ENCODE measurements at places on chromosomes 4 and X.

DNA sequence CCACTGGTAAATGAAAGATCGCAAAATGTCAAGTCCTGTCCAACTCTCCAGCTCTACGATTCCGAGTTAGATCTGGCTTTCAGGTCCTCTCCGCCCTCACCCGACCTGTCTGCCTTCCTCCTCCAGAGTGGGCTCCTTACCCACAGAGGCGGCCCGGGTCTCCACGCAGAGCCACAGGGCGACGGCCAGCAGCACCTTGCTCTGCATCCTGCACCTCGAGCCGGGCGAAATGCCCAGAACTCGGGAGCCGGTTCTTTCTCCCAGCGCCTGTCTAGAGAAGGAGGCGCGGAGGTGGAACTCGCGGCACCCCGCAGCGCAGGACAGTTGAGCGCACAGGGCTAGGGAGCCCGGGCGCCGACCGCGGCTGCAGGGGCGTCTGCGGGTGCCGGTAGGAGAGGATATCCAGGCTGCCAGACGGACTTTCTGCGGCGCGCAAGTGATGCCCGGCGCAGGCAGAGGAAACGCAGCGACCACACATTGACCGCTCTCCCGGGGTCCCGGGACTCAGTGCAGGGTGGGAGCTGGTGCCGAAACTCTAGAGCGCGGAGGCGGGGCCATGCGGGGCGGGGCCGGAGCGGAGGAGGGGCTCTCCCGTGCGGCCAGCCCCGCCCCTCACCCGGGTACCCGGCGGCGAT lies at the start of gene KDR:
TSS of gene KDR (minus strand) at position 509 of the 635 bp plus-strand sequence. CDS start at position 207, 302 bp downstream.
- DNase-seq, result no peak

DNA sequence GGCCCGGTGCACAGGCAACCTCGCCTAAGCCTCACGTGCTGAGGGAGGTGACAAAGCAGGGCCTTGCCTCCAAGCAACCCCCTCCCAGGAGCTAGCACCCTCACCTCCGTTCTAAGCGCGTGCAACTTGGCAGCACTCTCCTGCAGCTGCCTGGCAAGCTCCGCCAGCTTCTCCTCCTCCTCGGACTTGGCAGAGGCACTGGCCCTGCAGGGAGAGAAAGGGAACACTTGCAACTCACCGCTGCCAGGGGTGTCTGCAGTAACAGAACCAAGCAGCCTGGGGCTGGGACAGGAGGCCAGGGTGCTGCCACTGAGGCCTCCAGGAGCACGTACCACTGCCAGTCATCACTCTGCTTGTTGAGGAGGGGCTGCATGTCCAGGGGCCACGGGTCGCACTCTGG lies 10.3 kb upstream of the TREX2 start:
- DNase-seq, result no peak

DNA sequence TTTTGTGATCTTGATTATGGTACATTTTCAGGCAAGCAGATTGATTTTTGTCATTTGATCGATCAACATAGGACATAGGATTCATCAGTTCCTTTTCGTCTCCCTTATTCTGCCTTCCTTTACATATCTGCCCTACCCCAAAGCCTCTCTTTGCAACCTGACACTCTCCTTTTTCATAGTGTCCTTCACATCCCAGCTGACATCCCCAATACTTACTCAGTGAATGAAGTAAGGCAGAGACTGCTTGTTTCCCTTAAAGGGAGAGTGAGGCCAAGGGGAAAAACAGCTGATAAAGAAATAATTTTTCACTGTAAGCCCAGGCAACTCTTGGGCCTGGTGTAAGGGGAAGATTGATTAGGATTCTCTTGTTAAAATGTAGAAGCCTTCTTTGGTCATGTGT lies 69.8 kb downstream of the GBA3 start:
- no peak for DNase-seq

GRCh38 chr4:93617606-93618005 lies 210.9 kb upstream of the ATOH1 start:
- no peak for DNase-seq

DNA sequence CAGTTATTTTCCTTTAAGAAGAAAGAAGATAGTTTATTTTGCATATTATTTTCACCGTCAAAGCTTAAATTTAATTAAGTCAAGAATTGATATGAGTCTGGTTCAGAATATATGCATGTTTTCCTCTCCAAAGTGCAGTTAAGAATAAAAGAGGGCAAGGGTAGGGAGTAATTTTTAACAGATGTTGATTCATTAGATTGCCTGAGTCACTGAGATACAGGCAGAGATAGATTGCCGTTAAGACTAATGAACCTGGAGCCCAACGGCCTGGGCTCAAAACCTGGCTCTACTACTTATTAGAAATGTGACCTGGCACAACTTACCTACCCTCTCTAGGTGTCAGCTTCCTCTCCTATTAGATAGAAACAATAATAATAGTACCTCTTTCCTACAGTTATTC lies 1037.4 kb upstream of the PABPC4L start:
- DNase-seq, result no peak

DNA sequence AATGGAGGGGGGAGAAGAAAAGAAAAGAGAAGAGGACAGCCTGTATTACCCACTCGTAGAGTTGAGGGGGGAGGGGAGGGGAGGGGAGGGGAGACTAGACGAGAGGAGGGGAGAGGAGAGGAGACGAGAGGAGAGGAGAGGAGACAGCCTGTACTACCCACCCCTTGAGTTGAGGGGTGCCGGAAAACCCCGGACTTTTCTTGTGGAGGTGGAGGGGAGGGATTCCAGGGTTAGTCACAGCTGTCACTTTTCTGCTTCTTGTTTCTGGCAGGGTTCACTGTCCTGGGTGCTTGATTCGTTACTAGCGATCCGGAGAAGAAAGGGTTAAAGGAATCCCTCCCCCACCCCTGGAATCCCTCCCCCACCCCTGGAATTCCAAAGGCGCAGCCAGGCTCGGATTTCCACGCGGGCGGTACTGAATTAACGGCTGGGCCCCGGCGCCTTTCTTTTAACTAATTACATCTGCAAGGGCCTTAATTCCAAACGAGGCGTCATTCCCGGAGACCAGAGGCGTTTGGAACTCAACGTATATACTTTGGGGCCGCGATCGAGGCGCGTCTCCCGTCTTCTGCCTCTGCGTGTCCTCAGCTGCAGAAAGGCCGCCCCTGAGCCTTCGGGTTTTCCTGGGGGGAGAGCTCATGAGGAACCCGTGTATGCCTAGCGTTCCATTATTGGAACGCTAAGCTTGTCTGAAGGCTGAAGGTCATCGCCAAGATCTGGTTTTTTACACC lies 20.1 kb upstream of the CSF2RA start:
- no peak for DNase-seq

DNA sequence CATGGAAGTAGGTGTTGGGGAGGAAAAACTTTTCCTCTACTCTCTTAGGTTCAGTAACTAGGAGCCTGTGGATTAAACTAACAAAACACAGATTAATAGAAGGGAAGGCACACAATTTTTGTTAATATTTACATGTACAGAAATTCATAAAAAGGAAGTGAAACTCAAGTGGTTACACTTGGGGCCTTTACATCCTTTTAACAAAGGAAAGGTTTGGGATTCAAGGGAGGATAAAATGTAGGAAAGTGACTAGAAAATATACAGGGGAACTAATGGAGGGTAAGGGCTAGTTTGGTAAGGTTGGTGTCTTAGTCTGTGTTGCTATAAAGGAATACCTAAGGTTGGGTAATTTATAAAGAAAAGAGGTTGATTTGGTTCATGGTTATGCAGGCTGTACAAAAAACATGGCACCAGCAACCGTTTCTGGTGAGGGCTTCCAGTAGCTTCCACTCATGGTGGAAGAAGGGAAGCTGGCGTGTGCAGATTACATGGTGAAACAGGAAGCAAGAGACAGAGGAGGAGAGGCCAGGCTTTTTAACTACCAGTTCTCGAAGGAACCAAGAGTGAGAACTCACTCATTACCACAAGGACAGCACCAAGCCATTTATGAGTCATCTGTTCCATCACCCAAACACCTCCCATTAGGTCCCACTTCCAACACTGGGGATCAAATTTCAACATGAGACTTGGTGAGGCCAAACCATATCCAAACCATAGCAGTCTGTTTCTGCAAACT lies 124.4 kb downstream of the CHRDL1 start:
- DNase-seq, result no peak
